ENCODE measurements at places on chromosomes 2 and 18. TPM values are rescaled to one million over a fixed set of nuclear protein-coding genes. Genes with fewer than 3 reads are reported as not detected.

DNA sequence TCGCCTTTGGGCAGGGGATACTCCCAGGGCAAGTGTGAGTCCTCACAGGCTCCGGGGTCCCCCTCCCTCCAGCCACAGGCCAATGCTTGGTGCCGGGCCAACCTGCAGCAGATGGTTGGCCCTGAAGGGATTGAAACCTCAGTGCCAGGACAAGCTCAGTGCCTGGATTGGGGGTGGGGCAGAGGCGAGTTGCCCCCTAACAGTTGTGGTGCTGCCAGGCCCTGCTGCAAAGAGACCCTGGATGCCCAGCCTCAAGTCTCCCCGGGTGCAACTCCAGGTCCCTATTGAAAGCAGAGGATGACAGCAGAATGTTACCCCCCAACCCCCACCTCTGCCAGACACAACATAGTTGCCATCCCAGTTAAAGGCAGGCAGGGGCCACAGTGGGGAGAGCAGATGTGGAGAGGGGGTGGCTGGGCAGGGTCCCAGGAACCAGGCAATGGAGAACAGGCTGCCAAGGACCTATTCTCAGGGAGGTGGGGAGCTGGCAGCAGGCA, 9.5 kb upstream of the RNF103 start:
- DNase-seq: no peak

GRCh38 chr2:231583982-231584381, 8.7 kb upstream of the TEX44 start:
- no peak for DNase-seq

GRCh38 chr2:57908736-57909161, 137.9 kb upstream of the VRK2 start:
- DNase-seq: no peak

- no peak for DNase-seq
Observed at GRCh38 chr2:133956434-133956935, 297.4 kb upstream of the MGAT5 start.

- peak; percentile 16 for DNase-seq
Observed at GRCh38 chr2:24657818-24658217, 135.4 kb downstream of the PTRHD1 start.

The PAPOLG gene
- 16.1 TPM for total RNA-seq

The SGO2 gene
- 3.6 TPM for total RNA-seq

The TRAK2 gene
- total RNA-seq: 49.0 TPM

The FAM237A gene
- not detected for total RNA-seq

All from left lung (tissue), 14 donors.